ENCODE measurements at places on chromosomes 3 and 15. TPM values are rescaled to one million over a fixed set of nuclear protein-coding genes. Genes with fewer than 3 reads are reported as not detected.

The MUC20 gene
- 0.20 TPM for total RNA-seq

The RSRC1 gene
- 36.7 TPM for total RNA-seq

The TF gene
- 0.20 TPM for total RNA-seq

The PXK gene
- 29.1 TPM for total RNA-seq

The ABI3BP gene
- 148 TPM for total RNA-seq

The CCPG1 gene
- 236 TPM for total RNA-seq

The TTLL13 gene
- total RNA-seq: not detected

The MYO5C gene
- 0.07 TPM for total RNA-seq

The APOD gene
- 0.23 TPM for total RNA-seq

The ITPKA gene
- 0.91 TPM for total RNA-seq

The WNT5A gene
- 80.7 TPM for total RNA-seq

The HTR3D gene
- total RNA-seq: not detected

The SMCO1 gene
- total RNA-seq: not detected

The SUSD5 gene
- total RNA-seq: 8.4 TPM

The TGM5 gene
- 0.26 TPM for total RNA-seq

The MB21D2 gene
- total RNA-seq: 5.1 TPM

The TAGLN3 gene
- total RNA-seq: 3.5 TPM

The ST3GAL6 gene
- 19.9 TPM for total RNA-seq

The PRR20G gene
- not detected for total RNA-seq

The GREM1 gene
- 166 TPM for total RNA-seq

The MAGEL2 gene
- 0.73 TPM for total RNA-seq

The SENP5 gene
- total RNA-seq: 44.0 TPM

The RAB43 gene
- 23.6 TPM for total RNA-seq

The ATP13A3 gene
- total RNA-seq: 913 TPM

The ST8SIA2 gene
- not detected for total RNA-seq

The OSTN gene
- total RNA-seq: 4.5 TPM

The ROBO1 gene
- total RNA-seq: 94.4 TPM

Measured in smooth muscle cell of the pulmonary artery (primary cell).